ENCODE measurements at places on chromosomes 11 and 22. TPM values are rescaled to one million over a fixed set of nuclear protein-coding genes. Genes with fewer than 3 reads are reported as not detected.

The DEPDC7 gene
- 4.0 TPM for total RNA-seq

The CSNK2A3 gene
- total RNA-seq = 1.0 TPM

The PHOX2A gene
- total RNA-seq = not detected

The C22orf31 gene
- total RNA-seq = not detected

The CNIH2 gene
- 0.89 TPM for total RNA-seq

The ACR gene
- not detected for total RNA-seq

The MFRP gene
- total RNA-seq = not detected

The ASCL2 gene
- not detected for total RNA-seq

The SCGB1D2 gene
- not detected for total RNA-seq

Measured in bronchus fibroblast of lung (primary cell).